Myometrial cell (primary cell): ENCODE measurements at places on chromosomes 13 and 19. TPM values are rescaled to one million over a fixed set of nuclear protein-coding genes. Genes with fewer than 3 reads are reported as not detected.

Gene MIA
- not detected in 2 replicates for total RNA-seq

Gene NALCN
- total RNA-seq = 1.8 and 2.6 TPM in 2 replicates

Gene RGL3
- not detected in 2 replicates for total RNA-seq

Gene YJEFN3
- 0.58 and 3.2 TPM in 2 replicates for total RNA-seq

Gene IFI30
- not detected in 2 replicates for total RNA-seq

Gene ZSCAN22
- 1.2 and 3.0 TPM in 2 replicates for total RNA-seq
